ENCODE measurements at places on chromosomes 6 and 20. TPM values are rescaled to one million over a fixed set of nuclear protein-coding genes. Genes with fewer than 3 reads are reported as not detected.

The SYNDIG1 gene
- polyA plus RNA-seq = 4.0 TPM

DNA sequence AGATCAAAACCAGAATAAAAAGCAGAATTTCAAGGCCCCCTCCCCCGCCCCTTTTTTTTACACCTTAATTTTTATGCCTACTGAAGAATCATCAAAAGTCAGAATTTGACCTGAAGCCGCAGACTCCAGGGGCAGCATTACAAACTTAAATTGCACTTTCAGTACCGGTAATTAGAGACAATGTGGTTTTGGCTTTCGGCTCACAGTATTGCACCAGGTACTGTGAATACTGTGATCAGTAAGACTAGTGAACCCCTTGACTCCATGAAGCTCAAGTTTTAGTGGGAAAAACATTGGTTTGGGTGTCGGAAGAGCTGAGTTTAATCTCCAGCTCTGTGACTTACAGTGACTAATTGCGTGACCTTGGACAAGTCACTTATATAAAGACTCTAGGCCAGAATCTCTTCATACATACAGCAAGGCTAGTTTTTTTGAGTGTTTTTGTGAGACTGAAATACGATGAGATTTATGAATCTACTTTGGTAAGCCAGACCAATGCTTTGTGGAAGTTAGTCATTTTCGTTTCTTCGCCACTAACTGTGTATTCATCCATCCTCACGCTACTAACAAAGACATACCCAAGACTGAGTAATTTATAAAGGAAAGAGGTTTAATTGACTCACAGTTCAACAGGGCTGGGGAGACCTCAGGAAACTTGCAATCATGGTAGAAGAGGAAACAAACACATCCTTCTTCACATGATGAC, 114.7 kb downstream of the SASH1 start:
- peak; percentile 31 for DNase-seq

DNA sequence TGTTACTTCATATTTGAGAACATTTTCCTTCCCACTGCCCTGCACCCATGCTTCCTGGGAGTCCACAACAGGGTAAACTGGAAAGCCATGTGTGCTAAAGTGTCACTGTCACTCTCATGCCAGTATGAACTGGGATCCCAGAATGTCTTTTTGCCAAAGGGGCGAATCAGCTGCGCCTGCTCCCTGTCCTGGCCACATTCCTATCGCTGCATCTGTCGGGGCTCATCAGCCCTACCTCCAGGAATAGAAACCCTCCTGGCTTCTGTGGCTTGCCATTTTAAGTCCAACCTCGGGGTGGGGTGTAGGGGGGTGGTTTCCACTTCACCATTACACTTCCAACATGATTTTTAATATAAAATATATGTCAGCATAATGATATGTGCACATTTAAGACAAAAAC, 933 bp downstream of the KLHL31 start:
- DNase-seq = no peak

DNA sequence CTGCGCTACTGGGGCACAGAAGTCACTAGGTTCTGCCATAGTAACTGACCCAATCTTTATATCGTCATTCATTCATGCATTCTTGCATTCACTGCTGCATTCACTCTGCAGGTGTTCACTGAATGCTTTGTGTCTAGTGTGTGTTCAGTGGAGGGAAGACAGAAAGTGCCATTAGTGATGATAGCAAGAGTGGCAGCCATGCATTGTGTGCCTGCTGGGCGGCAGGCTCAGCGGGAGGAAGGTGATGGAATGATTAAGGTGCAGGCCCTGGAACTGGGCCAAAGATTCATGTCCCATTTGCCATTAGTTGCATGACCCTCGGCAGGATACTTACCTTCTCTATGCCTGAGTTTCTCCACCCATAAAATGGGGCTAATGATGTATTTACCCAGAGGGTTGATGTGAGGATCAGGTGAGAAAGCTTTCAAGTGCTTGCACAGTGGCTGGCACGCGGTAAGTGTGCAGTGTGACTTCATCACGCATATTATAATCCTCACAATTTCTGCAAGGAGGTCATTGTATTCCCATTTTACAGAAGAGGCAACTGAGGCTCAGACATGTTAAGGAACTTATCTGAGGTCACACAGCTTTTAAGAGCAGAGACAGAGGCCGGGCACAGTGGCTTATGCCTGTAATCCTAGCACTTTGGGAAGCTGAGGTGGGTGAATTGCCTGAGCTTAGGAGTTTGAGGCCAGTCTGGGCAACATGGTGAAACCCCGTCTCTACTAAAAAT, 40.1 kb downstream of the ITPR3 start:
- no peak for DNase-seq
